ENCODE measurements at places on chromosomes 11 and 22.

DNA sequence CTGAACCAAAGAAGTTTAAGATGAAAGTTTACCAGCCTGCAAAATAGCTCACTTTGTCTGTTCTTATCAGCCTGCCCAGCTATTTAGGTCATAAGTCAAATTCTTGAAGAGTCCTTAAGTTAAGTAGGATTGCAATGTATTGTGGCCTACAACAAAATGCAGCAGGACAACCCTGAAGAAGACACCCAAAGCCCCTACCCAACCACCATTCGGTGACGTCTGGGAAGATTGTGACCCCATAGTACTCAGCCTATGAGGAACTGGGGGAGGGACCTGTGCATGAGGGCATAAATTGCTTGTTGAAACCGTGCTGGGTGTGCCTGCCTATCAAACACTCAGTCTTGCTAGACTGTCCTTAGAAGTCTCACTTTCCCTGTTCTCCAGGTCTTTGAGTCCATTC is 50.5 kb upstream of the FDX1 start:
- no peak for DNase-seq

DNA sequence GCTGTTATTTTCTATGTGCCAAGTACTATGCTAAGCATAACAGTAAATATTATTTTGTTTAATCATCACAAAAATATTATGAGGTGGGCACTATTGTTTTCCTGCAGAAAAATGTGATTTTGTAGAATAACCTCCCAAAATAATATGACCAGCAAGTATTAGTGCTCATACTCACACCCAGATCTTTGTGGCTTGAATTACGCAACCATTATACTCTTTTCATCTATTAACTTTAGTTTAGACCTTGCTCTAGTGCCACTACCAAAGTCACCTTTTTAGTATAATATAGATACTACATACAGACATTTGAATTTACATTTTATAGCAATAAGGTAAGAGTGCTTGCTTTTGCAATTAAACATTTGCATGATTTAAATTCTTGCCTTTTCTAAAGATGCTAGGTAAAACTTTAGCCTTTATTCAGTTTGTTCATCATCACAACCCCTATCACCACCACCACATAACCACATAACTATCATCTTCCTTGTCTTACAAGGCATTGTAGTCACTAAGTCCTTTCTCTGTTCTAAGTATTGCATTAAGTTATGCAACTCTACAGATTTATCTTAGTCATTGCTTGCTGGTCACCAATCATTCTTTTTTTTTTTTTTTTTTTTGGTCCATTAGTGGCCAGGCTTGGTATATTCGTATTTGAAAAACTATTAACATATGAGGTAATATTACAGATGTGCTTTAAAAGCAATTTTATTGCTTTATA is 68.4 kb downstream of the GAS2 start:
- DNase-seq: no peak

- no peak for DNase-seq
Measured at GRCh38 chr22:37169947-37170688, 17.9 kb downstream of the C1QTNF6 start.

- DNase-seq: no peak
Measured at GRCh38 chr11:134604886-134605285, 192.8 kb upstream of the B3GAT1 start.

DNA sequence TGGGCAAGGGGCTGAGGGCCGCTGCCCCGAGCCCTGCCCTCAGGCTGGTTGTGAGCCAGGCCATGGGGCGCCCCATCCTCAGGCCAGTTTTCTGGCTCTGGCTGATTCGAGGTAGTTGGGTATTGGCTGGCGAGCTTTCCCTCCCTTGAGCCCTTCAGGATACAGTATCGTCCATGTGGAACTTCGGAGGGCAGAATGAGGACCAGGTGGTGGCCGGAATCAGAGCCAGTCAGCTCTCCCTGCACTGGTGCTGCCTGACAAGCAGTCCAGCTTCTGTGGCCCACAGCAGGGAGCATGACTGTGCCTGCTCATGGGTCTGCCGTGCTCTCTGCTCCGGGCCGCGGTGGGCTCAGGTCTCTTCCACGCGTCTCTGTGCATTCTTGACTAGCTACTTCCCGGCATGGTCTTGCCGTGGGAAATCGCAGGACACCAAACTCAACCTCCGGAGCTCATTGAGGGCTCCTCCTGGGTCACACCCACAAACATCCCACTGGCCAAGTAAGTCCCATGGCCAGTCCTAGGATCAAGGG is 1289.3 kb downstream of the BRD1 start:
- no peak for DNase-seq

DNA sequence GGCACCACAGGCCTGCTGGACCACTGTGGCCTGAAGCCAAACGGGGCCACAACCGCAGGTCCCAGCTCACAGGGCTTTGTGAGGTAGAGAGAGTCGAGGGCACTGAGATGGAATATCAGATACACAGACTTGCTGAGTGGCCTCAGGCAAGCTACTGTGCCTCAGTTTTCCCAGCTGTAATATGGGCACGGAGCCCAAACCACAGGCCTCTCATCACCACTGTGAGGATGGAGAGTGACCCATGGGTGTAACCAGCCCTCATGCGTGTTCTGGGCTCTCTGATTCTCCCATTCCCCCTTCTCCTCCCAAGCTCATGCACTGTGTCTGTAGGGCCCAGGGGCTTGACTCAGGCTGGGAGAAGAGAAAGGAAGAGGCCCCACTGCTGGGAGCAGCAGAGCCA is 4.2 kb downstream of the UNC93B1 start:
- DNase-seq: no peak

DNA sequence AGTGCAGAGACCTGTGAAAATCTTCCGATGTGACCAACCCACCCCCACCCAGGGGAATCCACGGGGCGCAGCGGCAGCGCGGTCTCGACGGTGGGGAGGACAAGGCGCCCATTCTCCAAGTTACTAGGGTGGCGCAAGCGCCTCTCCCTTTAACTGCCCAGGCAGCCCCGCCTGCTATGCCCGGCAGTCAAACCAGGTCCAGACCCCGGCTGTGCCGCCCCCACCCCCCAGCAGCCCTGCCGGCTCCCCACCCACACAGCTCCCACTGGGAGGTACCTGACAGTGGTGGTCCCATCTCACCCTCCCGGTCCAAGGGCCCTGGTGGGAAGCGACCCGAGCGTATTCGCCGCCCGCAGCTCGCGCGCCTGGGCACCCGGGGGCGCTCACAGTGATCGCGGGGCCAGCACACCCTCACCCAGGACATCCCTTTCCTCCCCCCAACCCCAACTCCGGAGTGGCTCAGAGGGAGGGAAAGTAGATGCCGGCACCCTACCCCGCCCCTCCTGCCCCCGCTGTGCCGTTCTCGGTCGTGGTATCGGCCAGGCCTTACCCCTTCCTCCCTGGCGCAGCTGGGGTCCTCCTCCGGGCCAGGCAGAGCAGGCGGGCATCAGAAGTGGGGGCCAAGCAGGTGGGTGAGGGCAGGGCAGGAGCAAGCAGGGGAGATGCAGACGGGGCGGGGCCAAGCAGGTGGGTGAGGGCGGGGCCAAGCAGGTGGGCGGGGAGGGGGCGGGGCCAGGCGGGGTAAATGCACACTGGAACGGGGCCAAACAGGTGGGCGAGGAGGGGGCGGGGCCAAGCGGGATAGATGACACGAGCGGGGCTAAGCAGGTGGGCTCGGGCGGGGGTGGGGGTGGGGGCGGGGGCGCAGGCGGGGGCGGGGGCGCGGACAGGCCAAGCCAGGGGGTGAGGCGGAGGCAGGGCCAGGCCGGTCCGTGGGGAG is at the start of gene TRPM5:
TRPM5 (minus strand) TSS at position 634 of the 940 bp plus-strand sequence. CDS start 21,478 bp downstream, outside the sequence.
- DNase-seq: no peak

GRCh38 chr22:44848791-44849420 is 96.5 kb downstream of the ARHGAP8 start:
- DNase-seq: no peak

GRCh38 chr11:119116601-119117000 is 4.8 kb upstream of the HINFP start:
- no peak for DNase-seq

DNA sequence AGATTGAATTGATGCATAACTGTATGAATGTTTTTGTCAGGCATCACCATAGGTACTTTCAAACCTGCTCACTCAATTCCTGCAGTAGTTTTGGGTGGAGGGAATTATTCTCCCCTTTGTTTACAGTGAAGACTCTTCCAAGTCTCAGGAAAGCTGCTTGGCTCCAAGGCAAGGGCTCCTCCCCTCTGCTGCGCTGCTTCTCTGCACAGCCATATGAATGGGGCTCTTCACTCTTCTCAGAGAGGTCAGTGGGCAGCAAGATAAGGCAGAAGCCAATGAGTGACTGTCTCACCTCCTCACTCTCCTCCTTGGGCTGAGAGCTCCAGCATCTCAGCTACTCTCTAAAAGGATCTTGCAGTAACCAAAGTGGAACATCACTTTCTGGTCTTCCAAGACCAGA is 165.7 kb upstream of the TTC12 start:
- no peak for DNase-seq

- DNase-seq: no peak
Measured at GRCh38 chr11:10067629-10068300, 226.3 kb downstream of the SBF2 start.

DNA sequence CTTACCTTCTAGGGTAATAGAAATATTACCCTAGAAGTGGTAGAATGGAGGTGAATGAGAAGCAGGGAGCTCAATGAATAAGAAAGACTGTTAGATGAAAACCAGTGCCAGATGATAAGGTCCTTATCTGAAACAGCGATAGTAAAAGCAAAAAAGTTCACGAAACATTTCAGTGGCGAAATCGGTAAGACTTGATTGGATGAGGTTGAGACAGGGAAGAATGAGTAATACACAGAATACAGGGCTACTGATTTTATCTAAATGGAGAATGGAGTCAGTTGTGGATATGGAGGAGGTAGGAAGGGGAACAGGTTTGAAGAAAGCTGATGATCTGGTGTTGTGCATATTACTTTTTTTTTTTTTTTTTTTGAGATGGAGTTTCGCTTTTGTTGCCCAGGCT is 96.5 kb downstream of the GALNT18 start:
- DNase-seq: no peak

DNA sequence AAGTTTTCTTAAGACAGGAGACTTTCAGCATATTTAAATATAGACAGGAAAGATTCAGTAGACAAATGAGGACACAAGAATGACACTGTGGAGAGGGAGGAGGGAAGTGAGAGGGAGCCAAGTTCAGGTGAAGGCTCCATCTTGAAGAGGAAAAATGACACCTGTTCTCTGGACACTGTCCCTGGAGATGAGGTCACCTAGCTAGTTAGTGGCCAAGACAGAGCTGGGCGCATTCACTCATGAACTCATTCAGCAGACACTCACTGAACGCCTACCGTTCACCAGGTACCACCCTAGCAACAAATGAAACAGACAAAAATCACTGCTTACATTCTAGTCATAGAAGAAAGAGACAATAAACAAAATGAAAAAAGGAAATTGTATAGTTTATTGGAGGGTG is 103.3 kb upstream of the PARVA start:
- no peak for DNase-seq

DNA sequence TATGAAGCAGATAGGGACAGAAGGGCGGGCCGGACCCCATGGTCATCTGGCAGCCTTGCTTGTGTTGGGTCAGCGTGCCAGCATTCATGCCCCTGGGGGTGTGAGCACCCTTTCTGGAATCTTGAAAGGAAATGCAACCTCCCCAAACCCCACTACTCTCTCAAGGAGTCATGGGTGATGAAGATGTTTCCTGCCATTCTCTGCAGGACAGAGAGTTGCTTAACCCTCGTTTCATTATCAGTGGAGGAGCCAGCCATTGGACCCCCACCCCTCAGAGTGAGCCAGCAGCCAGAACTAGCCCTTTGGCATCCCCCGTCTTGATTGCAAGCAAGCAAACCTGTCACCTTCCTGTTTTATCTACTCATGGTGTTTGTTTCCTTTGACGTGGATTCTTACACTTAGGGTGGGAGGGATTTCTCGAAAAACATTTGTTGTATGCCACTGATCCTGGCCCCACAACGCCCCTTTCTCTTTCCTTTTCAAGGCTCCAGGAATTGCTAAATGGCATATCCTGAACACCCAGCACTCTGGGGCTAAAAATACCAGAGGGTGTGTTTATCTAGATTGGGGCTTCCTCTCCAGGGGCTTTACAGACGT is 258.3 kb downstream of the ETS1 start:
- peak; percentile 7 for DNase-seq

GRCh38 chr11:101872171-101872882 is 42.5 kb upstream of the CEP126 start:
- no peak for DNase-seq

DNA sequence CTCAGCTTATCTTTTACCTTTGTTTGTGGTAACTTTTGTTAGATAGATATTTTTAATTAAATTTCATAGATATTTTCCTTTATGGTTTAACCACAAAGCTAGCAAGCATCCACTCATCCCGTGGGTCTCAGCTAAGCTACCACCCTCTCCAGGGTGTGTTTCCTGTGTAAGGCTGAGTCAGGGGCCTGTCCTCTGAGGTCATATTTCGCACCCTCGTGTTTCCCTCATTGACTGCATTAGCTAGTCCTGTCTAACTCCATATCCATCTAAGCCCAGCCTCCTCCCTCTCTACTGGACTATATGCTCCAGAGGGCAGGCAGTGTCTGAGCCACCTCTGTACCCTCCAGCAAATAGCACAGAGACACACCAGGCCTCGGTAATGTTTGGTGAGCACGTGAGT is 16.7 kb downstream of the XRRA1 start:
- no peak for DNase-seq

DNA sequence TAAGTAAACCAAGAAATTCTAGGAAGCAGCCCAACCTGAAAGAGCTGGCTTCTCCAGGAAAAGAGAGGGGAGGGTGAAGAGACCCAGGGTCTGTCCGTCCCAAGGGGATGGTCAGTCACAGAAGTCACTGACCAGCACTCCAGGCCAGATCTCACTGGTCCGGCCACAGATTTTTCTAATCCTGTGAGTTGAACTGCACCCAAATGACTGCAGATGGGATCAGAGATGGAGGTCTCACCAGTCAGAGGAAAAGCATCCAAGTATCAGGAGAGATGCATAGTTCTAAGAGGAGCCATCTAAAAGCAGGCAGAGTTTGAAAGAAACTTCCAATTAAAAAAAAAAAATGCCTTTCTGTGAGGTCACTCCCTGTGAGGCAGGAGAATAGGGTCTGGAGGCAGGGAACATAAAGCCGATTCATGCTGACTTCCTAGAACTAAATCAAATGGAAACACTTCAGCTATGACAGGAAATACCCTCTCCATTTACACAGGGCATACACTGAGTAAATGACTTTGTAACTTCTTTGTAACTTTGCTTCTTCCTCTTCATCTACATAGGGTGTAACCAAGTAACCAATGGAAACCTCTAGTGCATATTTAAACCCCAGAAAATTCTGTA is 144.5 kb downstream of the CCDC34 start:
- no peak for DNase-seq

DNA sequence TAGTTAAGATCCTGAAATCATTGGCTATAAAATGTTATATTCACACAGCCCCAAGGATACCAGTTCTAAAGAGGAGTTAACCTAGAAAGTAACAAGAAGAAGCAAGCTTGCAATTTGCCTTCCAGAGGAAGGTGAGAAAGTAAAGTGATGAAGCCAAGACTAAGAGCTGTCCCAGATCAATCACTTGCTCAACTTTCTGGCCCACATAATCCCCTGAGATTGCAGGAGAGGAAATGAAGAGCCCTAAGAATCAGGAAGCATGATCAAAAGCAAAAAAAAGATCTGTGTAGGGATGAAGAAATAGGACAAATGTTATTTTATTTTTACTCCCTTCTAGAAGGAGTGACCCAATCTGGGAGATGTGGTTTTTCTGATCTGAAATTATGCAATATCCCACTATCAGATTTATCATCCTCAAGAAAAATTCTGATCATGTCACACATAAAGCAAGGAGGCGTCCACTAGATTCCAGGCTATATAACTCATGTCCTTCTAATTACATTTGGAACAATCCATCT is 180.3 kb upstream of the GUCY1A2 start:
- DNase-seq: no peak

Data from ELF-1 (cell line).